ENCODE measurements at places on chromosomes 6 and 20. TPM values are rescaled to one million over a fixed set of nuclear protein-coding genes. Genes with fewer than 3 reads are reported as not detected.

GRCh38 chr6:96576221-96576620 is 13.3 kb downstream of the FHL5 start:
- no peak for DNase-seq

DNA sequence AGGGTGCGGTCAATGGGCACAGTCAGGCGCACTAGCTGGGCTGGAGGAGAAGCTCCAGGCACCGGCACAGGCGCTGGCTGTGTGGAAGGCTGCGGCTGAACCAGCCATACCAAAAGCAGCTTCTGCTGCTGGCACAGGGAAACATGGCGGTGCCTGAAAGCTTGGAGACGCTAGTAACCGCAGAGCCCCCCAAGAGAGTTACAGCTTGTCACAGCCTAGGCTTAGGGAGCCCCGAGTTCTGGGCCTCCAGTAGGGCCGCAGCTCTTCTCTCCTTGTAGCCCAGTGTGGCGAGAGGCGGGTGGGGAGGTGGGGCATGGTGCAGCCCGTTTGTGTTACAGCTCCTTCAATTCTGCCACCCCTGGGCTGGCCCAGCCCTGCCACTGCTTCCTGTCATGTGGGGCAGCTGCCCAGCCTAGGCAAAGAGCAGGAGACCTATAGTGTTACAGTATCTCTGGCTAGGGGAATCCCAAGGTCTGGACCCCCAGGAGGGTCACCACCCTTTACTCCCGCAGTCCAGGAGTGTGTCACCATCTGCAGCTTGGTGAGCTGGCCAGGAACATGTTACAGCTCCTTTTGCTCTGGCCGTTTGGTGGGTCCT is 58.6 kb upstream of the MANEA start:
- no peak for DNase-seq

TRIM40 gene
- total RNA-seq: not detected

DNA sequence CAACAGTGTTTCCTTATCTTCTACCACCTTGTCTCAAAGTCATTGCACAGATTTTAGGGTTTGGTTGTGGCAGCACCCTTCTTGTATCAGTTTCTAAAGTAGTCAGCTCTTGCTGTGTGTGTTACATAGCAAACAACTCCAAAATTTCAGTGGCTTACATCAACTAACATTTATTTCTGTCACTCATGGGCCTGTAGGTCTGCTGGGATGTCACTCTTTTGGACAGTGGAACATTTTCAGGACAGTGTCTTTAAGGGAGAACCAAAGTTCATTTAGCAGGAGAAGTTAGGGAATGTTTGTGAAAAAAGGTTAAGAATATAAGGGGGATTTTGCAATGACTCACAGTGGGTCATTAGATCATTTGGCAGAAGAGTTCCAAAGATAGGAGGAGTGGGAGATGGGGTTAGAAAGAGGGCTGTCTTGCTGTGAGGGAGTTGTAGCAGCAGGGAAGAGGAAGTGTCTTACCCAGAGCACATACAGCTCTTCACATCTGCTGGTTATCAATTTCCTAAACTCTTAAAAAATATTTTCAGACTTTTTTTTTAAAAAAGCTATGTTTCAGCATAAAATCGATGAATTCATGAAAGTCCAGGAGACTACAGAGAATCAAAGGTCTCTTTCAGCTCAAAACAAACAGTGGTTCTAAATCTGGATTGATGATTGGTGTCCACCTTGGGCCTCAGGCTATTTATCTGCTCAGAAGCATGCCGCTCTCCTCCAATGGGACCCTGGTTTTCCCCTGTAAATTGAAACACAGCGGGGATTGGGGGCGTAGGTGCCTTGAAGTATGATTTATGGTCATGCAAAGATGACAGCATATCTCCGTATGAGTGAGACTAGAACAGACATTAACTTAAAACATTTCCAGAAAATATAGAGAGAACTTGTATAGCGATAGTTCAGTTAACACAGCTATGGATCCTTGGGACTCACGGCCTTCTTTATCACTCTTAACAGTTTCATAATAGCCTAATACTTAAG is 117.3 kb downstream of the B3GAT2 start:
- no peak for DNase-seq

IPCEF1 gene
- total RNA-seq: not detected

GRCh38 chr6:168536665-168537539 is 95.9 kb downstream of the SMOC2 start:
- DNase-seq: no peak

DNA sequence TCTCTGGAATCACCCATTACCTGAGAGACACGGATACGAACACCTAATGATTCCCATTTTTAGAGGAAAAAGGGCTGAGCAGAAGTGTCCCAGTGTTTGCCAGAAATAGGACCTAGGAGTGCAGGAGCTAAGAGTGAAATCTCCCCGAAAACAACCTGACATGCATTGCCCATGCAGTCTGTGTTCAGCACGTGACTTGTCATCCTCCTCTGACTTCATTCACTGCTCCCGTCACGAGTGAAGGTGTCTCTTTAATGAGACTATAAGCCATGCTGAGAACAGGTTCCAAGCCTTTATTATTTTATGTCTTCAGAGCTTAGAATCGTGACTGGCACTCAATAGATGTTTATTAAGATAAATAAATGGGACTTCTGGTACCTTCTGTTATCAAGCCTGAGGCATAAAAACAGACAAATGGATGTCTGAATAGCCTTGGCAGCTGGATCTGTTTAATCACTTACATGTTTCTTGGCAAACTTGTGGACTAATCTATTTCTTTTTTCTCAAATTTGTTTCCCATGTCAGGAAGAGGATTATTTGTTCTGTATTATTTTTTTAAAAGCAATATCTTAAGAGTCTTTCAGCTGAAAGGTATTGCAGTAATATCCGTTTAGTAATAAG is 3.7 kb upstream of the MLIP start:
- no peak for DNase-seq

- peak; percentile 47 for DNase-seq
Measured at GRCh38 chr6:25007269-25007699, 71.5 kb upstream of the RIPOR2 start.

- DNase-seq: no peak
Measured at GRCh38 chr6:16543521-16543920, 217.7 kb downstream of the ATXN1 start.

LAMA4 gene
- total RNA-seq: 440 TPM

DNA sequence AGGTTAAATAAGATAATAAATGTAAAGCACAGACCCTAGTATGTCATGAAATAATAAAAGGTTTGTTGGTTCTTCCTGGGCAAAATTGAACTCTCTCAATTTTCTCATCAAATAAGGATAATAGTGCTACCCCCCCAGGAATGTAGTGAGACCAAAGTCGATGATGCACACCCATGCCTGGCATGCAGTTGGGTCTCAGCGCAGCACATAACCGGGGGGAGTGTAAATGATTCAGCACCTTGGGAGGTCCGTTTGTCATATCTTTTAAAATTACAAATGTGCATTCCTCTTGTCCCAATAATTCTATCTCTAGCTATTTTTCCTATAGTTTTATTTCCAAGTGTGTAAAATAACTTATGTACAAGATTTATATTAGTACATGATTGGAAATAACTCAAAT is 31.3 kb upstream of the CCDC167 start:
- DNase-seq: peak; percentile 22

- DNase-seq: no peak
Measured at GRCh38 chr20:1808101-1808500, 87.1 kb upstream of the SIRPA start.

- no peak for DNase-seq
Measured at GRCh38 chr6:76166874-76167273, 94.4 kb upstream of the IMPG1 start.

DNA sequence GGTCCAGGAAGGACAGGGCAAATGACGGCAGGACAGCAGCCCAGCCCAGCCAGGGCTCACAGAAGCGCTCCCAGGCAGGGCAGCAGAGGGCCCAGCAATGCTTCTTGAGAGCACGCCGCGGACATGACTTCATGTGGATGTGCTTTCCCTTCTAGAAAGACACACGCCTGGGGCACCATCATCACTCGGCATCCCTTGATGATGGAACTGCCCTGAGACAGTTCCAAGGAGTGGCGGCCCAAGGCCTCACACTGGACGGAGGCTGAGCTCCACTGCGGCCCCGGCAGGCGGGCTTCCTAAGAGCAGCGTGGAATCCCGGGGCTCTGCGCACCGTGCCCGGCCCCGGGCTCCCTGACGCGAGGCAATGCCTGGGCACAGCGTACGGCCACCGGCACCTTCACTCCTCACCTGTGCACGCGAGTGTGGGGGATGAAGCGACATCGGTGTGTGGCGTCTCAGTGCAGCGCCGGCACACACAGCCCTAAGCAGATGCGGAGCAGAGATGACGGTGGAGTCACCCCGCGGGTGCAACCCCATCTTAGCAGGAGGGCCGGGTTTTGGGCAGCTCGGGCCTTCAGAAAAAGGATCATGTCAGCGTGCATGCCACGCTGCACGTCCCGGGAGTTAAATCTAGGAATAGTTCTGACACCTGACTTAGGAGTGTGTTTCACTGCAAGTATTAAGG is 86.6 kb downstream of the THBS2 start:
- no peak for DNase-seq

SCRT2 gene
- not detected for total RNA-seq

- no peak for DNase-seq
Measured at GRCh38 chr6:166541366-166541765, 45.1 kb downstream of the RAMACL start.

GRCh38 chr6:6564154-6564553 is 24.4 kb upstream of the LY86 start:
- no peak for DNase-seq
